Choroid plexus epithelial cell (primary cell): ENCODE measurements at places on chromosomes 12 and 14.
A peak's percentile ranks its signal among the peaks of the same experiment; 100 is the strongest.

- DNase-seq, result no peak
Measured at GRCh38 chr14:103652806-103653205, 23.8 kb downstream of the KLC1 start.

- peak; percentile 40 for DNase-seq
Measured at GRCh38 chr14:92759300-92759678, 10.9 kb upstream of the LGMN start.

DNA sequence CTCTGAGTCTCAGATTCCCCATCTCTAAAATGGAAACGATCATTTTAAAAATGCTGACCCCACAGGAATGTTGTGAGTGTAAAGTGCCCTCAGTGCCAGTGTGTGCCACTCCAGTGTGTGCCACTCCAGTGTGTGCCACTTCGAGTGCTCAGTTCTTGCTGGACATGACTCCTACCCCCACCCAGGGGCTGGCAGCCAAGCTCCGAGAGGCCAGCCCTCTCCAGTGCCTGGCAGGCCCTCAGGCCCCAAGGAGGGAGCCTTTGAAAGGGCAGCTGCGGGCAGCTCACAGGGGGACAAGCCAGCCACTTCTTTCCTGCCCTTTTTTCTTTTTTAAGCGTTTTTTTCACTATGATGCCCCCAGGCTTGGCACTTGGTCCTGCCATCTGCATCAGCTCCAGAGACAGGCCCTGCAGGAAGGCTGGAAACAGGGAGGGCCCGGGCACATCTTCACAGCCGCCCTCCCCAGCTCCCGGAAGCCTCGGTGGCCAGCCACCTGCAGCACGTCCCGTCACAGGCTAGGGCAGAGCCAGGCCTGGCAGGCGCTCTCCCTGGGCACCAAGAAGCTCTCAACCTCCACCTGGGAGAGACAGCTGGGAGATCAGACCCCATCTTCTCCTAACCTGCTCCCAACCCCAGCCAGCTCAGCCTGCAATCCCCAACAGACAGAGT, 29.8 kb downstream of the NCOR2 start:
- DNase-seq, result no peak

DNA sequence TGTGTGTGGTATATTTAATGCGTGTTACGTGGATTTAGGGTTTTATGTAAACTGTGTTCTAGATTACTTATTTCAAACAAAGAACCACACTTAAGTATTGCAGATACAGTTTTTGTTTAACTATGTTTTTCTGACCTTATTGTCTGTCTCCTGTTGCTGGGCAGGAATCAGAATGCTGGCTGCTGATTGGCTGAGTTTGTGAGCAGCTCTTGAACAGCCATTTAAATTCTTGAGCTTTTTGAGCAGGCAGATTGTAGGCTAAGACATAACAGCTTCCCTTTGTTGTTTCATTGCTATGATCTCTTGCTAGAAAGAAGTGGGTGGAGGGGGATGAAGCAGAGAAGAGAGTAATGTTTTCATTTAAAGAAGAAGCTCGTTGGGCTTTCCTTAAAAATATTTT, 52.2 kb downstream of the ATF7IP start:
- DNase-seq, result peak; percentile 98

DNA sequence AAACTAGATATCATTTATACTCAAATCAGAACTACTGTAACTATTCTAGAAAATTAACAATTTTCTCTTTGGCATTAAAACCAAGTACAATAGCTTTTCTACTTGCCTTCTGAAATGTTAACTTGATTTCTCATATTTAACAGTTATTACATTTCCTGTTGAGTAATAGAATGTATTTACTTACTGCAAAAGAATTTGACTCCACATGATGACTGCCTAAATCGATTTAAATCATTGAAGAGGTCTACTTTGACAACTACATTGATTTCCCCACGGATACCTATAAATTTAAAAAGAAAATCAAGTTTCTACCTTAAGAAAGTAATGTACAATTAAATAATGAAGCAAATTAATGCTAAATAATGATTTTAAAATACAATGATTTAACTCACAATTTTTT, 18.9 kb downstream of the C2CD5 start:
- DNase-seq, result peak; percentile 60

DNA sequence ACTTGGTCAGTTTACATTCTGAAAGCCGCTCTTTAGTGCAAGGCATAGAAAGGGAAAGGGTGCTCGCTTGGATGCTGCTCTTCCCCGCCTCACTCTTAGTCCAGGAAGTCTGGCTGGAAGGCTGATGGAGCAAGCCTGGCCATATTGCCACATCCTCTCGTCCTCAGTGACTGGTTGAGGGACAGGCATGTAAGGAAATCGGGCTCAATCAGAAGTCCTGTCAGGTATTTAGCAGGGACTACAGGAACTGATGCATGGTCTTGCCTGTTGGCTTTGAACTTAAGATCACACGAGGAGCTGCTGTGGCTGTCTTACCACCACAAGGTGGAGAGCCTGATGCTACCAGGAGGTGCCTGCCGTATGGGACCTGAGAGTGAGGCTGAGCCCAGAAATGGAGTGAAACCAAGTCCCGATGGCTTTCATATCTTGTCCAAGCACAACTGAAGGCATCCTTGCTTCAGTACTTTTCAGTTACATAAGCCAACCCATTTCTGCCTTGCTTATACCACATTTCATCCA, 10.7 kb upstream of the C12orf75 start:
- DNase-seq, result no peak

DNA sequence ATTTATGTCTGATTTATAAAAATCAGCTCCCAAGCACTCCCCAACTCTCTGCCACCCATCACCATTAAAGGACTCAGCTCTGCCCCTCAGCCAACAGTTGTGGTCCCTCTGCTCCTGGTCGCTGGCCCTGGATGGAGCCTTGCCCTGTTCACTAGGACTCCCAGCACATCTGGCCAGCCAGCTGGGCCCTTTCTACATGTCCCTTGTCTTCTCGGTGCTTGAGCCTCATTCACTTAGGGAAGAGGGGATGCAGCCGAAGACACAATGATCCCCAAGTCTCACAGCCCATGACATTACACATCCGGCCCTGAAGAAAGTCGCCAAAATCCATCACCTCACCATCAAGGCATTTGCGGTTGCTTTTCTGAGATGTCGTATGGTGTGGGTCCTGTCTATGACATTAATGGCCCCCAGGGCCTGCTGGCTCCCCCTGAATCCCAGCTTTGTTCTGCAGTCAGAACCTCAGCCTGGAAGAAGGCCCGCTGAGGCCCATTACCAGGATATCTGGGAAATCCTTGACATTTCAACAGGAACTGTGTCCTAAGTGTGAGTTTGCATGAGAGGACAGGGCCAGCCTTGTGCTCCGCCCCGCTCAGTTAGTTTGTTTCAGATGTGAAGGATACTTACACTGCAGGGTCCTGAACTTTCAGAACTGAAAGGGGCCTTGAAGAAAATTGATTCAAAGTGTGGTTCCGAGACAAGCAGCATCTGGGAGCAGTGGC, 19.1 kb downstream of the TSPAN11 start:
- DNase-seq, result no peak

- DNase-seq, result no peak
Measured at GRCh38 chr12:96383371-96383770, 16.9 kb downstream of the CDK17 start.

GRCh38 chr12:25725931-25726330, 172.8 kb upstream of the LMNTD1 start:
- peak; percentile 88 for DNase-seq

DNA sequence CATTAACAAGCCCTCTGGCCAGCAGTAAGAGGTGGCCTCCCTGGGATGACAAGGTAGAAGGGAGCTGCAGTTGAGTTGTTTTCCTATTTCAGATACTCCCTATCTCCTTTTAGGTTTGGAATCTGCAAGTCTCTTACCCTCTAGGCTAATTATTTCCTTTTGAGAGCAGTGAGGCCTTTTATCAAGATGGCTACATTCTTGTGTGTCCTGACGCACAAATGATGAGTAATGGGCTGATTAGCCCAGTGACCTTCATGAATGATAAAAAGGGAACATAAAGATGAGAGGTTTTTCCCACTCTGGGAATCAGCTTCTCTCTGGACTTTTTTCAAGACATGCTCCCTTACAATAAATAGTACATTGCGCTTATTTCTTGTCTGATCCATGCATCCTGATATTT, 22.9 kb downstream of the DYRK2 start:
- no peak for DNase-seq

DNA sequence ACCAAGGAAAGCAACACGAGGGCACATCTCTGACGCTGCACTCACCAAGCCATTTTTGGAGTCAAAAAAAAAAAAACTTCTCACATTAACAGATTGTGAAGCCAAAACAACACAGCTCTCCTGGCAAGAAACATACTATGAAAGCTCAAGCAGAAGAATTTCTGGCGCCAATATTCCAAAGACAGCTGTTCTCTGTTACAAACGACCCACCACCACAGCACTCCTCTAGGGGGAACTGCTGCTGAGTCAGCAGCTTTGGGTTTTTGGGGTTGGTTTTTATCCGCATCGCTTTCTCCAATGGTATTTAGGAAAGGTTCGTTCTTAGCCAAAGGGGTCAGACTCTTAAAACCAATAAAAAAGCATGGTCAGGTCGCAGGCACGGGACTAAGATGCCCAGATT, 379.4 kb downstream of the RPS29 start:
- no peak for DNase-seq

DNA sequence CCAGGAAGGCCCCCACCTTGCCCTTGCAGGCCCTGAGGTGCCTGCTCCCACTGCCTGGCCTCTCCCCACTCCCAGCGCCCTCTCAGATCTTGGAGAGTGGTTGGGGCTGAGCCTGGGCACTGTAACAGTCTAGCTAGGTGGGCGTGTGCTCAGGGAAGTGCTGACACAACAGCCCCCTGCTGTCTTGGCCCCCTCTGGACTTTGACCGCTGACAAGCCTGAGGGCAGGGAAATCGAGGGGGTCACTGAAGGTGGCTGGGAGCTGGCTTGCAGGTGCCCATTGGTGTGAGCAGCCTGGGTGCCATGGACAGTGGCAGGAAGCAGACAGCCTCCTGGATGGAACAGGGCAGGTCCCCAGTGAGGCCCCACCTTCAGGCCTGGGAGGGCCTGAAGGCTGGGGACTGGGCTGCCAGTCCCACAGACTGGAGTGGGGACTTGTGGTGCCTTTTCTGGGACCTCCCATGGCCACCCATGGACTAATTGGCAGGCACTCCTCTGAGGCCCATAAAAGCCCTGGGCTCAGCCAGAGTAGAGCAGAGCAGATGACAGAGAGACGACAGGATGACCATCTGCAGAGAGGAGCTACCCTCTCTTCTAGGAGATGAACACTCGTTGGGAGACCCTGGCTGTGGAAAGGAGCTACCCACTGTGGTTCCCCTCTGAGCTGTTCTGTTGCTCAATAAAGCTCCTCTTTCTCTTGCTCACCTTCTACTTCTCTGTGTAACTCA, 158.6 kb upstream of the SLC38A2 start:
- no peak for DNase-seq

DNA sequence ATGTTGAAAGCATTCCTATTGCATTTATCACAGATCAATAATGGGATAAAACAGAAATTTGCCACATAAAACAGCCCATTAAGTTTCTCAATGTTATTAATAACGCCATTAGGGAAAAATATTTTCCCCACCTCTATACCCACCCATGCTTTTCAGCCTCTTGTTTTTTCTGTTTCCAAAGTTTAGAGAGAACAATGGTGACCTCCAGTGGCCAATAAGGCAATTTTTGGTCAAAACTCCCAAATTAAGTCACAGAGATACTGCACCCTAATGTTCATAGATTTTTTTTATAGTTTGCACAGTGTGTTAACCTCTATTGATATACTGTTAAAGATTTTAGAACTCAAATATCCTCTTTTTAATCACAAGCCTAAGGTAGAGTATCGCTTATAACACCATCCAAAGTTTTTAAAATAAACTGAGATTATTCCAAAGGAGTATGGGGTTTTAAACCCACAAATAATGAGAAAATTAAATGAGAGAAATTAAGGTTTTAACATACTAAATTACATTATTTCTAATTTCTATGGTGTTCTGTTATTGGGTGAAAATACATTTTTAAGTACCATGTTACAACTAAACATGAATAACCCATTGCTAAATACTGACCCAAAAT, 184.7 kb upstream of the DCN start:
- peak; percentile 49 for DNase-seq

DNA sequence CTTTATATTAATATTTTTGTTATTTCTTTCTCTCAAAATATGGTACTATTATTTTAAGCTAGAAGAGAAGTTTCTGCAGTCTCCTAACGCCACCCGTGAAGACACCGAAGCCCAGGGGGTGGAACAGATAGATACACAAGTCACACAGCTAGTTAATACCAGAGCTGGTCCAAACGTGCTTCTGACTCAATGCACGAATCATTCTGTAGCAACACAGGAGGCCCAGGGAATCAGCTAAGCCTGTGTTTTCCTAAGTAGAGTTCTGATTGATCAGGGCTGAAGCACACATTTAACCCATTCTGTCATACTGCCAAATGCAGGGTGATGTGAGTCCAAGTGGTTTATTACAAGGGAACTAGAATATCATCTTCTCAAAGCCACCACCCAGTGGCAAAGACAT, 116.9 kb upstream of the PWP1 start:
- DNase-seq, result peak; percentile 31

DNA sequence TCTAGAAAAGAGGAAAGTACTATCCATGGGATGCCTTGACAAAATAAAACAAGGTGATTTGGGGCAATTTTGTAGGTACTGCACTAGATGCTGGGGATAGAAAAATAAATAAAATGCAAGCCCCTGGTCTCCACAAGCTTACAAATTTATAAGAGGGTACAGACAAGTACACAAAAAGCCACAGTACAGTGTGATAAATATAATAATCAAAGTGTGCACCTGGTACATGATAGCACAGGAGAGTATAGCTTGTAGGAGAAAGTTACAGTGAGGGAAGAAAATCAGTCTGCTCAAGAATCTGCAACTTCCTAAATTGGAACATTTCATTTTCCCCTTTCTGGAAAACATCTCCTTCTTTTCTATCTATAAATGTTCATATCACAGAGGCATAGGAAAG, 3.0 kb upstream of the SSTR1 start:
- DNase-seq, result no peak

DNA sequence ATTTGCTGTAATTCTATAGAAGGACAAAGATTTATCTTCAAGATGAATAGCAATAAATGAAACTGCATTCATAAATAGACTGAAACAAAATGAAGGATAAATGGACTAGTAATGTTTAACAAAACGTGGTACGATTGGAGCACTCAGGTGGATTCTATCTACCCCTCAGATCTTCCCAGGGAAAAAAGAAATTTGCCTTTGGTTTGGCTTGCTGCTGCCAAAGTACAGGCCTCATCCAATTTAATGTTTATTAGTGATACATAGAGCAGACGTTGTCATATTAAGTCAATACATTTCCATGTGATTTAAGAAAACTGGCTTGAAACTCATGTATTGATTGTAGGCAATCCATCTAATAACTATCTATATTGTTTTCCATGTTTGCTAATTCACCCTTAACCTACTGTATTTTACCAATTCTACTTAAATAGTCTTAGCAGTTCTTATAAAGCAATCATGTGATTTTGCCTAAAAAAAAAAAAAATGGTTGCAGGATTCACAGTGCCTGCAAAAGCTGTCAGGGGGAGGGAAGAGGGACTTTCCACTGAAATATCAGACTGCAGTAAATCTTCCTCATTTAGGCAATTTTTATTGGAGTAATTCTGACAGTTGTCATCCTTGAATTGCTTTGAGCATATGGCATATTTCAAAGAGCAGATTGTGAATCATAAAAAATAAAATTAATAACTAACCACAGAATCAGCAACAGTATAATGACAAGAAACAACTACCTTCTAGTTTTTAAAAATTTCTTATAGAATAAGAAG, 242.2 kb upstream of the NPAS3 start:
- DNase-seq, result no peak

GRCh38 chr14:23481979-23482822, 12.7 kb downstream of the NGDN start:
- no peak for DNase-seq

GRCh38 chr14:34482463-34482862, 20.4 kb upstream of the SPTSSA start:
- no peak for DNase-seq
